Lung (tissue), 17 donors: ENCODE measurements at places on chromosomes 7 and 10. TPM values are rescaled to one million over a fixed set of nuclear protein-coding genes. Genes with fewer than 3 reads are reported as not detected.

The OR2A42 gene
- 0.26 TPM for total RNA-seq

The DYNC1I1 gene
- 7.6 TPM for total RNA-seq

- peak; percentile 11 for DNase-seq
- H3K27me3 ChIP-seq, result no peaks in the 10 kb centered on the region
- no peak overlapping the region for H3K4me3 ChIP-seq
- no peaks in the 10 kb centered on the region for H3K36me3 ChIP-seq
- no peaks in the 10 kb centered on the region for H3K4me1 ChIP-seq
These were observed 25.8 kb upstream of the LEP start for GRCh38 chr7:128215281-128215680.

GRCh38 chr7:44793919-44794318 is 2.6 kb upstream of the PPIA start:
- H3K4me3 ChIP-seq, result no peak overlapping the region
- DNase-seq, result no peak
- peaks cover 13% of the 10 kb centered on the region for H3K4me1 ChIP-seq
- H3K27ac ChIP-seq, result no peak overlapping the region

DNA sequence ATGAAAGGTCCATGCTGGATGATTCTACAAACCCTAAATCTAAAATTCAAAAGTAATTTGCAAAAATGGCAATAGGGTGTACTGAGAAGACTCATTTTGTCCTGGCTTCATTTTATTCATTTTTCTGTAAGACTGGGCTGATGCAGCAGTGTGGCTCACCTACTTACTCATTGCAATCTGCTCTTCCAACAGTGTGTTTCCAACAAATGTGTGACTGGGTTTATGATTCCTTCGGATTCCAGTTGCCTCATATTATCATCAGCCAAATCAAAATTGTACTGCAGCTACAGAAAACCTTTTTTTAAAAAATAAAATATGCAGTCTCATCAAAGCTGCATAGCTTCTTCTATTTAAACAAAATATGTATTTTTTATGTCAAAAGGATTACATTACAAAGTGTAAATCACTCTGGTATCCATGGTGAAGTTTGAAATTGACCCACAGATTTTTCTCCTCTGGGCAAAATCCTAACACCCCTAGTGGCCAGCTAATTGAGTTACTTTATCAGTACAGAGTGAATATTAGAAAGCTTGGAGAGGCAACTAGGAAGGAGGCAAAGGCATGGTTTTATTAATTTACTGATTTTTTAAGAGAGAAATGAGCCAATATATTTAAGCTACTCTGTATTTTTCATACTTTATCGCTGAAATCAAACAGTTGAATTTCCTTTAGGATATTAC is 390.3 kb downstream of the MAGI2 start:
- H3K4me3 ChIP-seq, result no peak overlapping the region
- H3K4me1 ChIP-seq, result no peaks in the 10 kb centered on the region
- no peaks in the 10 kb centered on the region for H3K36me3 ChIP-seq
- H3K27ac ChIP-seq, result no peak overlapping the region
- no peaks in the 10 kb centered on the region for H3K27me3 ChIP-seq

- no peaks in the 10 kb centered on the region for H3K36me3 ChIP-seq
- no peaks in the 10 kb centered on the region for H3K4me1 ChIP-seq
- H3K4me3 ChIP-seq, result no peak overlapping the region
- no peak overlapping the region for H3K27ac ChIP-seq
- no peaks in the 10 kb centered on the region for H3K27me3 ChIP-seq
- DNase-seq, result no peak
These were observed 1232.2 kb downstream of the XPNPEP1 start for GRCh38 chr10:108691126-108691525.

GRCh38 chr7:33757563-33758165 is 147.7 kb upstream of the BMPER start:
- H3K36me3 ChIP-seq, result no peaks in the 10 kb centered on the region
- DNase-seq, result no peak
- H3K4me3 ChIP-seq, result no peak overlapping the region

DNA sequence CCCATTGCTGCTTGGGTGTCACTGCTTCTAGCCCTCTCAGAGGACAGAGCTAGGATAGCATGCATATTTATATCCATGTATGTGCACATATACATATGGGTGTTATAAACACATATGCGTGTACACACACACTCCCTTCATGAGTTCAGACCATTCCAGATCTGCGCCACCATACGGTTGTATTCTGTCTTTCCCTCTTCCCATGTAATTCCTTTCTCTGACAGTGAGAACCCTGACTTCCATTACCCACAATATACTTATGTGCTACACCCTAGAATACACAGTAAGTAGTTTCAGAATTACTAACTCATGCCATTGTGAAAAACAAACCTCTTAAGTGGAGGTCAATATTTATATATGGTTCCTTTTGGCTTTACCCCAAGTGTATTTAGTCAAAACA is 116.6 kb upstream of the SAMD8 start:
- H3K27ac ChIP-seq, result peak overlapping the region; percentile 14

DNA sequence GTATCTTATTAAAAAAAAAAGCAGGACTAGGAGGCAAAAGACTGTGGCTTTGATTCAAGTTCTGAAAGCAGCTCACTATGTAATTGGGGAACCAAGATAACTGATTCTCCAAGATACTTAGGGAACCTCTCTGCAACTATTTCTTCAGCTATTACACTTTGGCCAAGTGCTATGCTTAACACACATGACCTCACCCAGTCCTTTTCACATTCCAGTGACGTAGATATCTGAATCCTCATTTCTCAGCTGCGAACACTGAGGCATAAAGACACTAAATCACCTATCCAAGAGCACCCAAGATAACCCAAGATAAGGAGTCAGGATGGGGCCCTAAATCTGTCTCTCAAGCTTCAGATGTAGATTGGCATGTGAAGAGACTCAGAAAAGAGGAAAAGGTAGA is 133.6 kb downstream of the GLI3 start:
- H3K27me3 ChIP-seq, result no peaks in the 10 kb centered on the region
- DNase-seq, result no peak
- no peak overlapping the region for H3K27ac ChIP-seq
- H3K4me1 ChIP-seq, result peaks cover 43% of the 10 kb centered on the region
- no peak overlapping the region for H3K4me3 ChIP-seq

GRCh38 chr7:39509436-39509835 is 56.8 kb upstream of the YAE1 start:
- no peaks in the 10 kb centered on the region for H3K4me1 ChIP-seq
- H3K4me3 ChIP-seq, result no peak overlapping the region
- no peak for DNase-seq
- H3K27me3 ChIP-seq, result no peaks in the 10 kb centered on the region

DNA sequence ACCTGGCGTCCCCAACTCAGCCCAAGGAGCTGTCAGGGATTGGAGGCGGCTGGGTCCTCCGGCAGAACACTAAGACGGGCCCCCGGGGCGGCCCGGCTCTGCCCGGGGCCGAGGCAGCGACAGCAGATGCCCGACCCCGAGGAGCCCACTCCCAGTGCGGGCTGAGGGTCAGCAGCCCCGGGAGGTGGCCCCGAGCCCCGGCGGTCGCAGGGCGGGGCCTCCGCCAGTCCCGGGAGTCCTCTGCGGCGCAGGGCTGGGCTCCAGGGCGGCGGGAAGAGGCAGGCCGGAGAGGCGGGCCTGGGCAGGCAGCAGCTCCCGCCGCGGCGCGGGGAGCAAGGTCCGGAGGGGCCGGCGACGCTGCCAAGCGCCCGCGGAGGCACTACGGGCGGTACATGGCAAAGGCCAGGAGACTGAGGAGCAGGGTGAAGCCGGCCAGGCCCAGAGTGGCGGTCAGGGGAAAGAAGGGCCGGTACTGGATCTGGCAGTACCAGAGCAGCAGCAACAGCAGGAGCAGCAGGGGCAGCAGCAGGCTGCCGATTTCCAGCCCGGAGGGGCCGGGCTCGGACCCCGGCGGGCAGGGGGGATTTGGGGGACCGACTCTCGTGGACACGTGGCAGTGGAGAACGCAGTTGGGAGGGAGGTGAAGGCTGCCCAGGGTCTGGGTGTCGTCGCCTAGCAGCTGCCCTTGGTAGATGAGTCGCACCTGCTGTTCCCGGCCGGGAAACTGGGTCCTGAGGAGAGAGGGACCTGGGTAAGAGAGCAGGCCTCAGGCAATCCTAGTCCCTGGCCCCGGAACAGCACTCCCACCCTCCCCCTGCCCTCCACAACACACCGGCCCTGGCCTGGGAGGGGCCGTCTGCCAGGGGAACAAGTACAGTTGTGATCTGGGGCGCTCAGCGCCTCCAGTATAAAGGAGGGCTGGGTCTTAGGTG is 827 bp upstream of the FASTK start:
- DNase-seq, result no peak
- peak overlapping the region; percentile 86 for H3K27ac ChIP-seq
- H3K4me1 ChIP-seq, result peaks cover 13% of the 10 kb centered on the region
- H3K27me3 ChIP-seq, result no peaks in the 10 kb centered on the region
- H3K36me3 ChIP-seq, result peaks cover 5% of the 10 kb centered on the region

GRCh38 chr7:34124765-34125164 is 219.4 kb downstream of the BMPER start:
- H3K36me3 ChIP-seq, result no peaks in the 10 kb centered on the region
- no peak for DNase-seq
- no peaks in the 10 kb centered on the region for H3K4me1 ChIP-seq
- no peak overlapping the region for H3K27ac ChIP-seq
- H3K27me3 ChIP-seq, result no peaks in the 10 kb centered on the region

The LIPF gene
- not detected for total RNA-seq
